ENCODE measurements at places on chromosomes 4 and X.

DNA sequence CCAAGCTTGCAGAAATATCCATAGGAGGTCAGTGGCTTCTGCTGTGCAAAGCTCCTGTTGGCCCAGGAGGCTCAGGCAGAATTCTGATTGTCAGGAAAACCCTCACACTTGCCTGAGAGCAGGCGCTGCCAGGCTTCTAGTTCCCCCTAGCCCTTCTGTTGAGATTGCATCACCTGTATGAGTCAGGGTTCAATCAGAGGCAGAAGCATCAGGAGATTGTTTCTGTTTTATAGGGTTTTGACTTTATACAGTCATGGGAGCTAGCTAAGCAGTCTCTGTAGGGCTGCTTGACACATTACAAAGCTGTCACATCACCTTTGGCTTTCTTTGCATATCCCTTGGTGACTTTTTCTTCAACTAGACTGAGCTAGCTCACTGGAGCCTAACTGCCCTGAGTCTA, 27.8 kb downstream of the DIPK2B start:
- no peak for DNase-seq

GRCh38 chr4:34419871-34420270, 1824.4 kb downstream of the ARAP2 start:
- no peak for DNase-seq

DNA sequence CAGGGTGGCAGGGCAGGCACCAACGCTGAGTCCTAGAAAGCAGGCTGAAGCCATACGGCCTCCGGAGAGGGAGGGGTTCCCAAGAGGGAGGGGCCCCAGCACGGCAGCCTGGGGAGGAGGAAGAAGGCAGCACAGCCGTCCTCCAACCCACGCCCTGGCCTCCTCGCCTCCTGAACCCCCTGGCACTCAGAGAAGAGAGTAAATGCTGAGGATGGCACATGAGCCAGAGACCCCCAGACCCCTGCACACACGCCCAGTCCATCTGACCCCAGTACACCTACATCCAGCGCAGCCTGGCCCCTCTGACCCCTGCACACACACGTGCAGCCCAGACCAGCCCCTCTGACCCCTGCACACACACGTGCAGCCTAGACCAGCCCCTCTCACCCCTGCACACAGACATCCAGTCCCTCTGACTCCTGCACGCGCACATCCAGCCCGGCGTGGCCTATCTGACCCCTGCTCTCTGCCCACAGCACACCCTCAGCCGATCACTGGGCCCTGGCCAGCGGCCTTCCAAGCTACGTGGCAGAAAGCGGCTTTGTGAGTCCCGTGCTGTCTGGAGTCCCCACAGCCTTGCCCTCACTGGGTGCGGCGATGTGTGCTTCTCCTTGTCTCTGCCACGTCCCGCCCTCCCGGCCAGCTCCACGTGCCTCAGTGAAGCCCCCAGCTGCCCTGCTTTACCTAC, 18.5 kb downstream of the ATP5ME start:
- DNase-seq = no peak

GRCh38 chr4:151673908-151674520, 86.8 kb downstream of the GATB start:
- DNase-seq = no peak

GRCh38 chrX:19882066-19882775, 5.2 kb downstream of the SH3KBP1 start:
- DNase-seq = no peak

DNA sequence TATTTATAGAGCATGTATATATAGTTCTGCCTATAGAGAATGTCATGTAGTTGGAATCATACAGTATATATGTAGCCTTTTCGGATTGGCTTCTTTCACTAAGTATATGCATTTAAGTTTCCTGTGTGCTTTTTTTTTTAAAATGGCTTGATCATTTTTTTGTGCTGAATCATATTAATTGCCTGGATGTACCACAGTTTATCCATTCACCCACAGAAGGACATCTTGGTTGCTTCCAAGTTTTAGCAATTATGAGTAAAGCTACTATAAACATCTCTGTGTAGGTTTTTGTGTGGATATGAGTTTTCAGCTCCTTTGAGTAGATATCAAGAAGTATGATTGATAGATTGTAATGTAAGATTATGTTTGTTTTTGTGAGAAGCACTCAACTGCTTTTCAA, 23.8 kb downstream of the PTTG2 start:
- DNase-seq = no peak

DNA sequence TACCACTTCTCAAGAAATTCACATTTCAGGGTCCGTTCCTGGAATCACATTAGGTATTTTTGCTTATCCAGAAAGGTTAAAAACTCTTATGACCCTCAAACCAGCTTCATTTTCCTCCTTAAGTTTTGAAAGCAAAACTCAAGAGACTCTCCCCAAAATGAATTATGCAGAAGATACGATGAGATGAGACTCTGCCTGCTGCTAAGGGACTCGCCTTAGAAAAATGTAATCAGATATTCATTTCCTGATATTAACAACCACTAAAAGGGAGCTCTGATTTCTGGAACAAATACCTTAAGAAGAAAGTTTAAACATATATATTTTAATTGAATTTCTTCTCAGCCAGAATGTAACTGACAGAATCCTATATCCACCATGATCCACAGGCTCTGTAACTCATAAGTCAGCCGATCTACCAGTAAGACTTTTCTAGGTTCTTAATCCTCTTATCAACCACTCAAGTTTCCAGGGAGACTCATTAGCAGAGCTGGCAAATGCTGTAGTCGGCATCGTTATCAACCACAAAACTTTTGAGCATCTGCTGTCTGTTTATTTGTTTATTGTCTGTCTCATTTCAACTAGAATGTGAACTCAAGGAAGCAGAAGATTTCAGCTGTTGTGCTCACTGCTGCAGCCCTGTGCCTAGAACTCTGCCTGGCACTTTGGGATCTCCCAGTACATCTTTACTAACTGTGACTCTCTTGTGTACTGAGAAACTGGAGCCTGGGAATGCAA, 112.5 kb downstream of the LDB2 start:
- DNase-seq = no peak

DNA sequence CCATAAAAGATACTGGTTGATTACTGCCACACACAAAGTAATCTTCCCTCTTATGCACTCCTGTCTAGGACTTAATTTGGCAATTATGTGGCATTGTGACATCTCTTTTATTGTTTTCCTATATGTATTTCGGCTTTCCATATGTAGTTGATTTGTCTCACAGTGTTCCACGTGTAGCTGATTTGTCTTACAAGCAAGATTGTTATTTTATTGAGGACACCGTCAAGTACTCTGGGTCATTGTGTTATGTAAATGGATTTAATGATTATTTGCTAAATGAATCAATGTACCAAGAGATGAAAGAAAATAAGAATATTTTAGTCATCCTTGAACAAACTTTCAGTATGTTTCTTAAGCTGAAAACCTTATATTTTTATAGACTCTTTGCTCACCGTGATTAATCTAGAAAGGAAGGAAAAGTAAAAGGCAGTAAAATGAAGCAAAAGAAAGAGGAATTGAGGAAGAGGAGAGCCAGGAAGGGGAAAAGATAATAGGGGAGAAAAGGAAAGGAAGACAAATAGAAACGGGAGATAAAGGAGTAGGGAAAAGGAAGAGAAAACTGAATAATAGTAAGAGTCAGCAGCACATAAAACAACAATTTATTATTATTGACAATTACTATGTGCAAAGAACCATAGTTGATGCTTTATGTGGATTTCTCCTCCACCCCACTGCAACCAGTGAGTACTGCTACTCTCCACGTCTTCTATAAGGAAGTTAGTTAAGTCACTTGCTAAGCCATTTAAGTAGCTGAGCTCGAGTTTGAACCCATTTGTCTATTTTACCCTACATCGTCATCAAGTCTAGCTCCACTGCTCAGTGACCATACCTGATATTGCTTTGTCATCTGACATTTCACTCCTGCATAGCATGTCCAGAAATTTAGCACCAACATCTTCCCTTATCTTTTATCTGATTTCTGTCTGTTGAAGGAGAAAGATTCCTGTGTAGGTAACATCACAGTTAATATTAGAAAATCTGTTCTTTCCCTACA, 336.5 kb downstream of the BMPR1B start:
- DNase-seq = no peak

DNA sequence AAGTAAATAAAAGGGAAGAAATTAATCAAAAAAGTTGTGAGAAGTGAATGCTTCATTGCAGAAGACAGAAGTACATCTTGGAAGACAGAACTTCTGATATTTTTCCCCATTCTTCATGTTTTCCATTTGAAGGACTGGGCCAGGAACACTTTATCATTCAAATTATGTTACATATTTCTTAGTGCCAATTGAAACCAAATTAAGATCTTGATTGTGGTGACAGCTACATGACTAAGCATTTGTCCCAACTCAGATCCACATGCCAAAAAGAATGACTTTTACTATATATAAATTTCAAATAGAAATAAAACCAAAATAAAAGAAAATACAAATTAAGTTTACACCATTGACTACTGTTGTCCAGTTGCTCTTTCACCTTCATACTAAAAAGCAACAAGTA, 14.0 kb upstream of the FGF5 start:
- no peak for DNase-seq

GRCh38 chr4:25834411-25835107, 28.2 kb downstream of the SEL1L3 start:
- DNase-seq = no peak

- DNase-seq = no peak
Measured at GRCh38 chr4:151147000-151147399, 47.6 kb downstream of the RPS3A start.

DNA sequence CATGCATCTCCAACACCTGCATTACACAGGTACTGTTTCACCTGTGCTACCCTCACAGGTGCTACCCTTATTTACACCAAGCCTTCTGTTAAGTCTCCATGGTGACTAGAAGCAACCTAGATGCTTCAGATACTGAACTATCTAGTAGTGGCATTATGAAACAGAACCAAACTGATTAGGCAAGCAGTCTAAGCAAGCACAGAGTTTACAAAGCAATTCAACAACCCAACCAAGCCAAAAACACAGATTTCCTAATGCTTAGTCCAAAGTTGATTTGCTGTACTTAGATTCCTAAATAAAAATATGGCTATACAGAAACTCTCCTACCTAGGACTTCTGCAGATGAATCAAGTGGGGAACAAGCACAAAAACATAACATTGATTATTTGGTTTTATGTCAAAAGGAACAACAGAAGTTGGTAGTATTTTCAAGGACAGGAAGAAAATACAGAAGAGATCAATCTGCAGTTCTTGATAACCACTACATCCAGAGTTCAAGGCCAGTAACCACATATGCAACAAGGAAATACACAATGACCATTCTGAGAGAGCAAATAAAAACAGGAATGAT, 3.2 kb downstream of the TAPT1 start:
- DNase-seq = no peak
